ENCODE measurements at places on chromosomes 5 and 9. TPM values are rescaled to one million over a fixed set of nuclear protein-coding genes. Genes with fewer than 3 reads are reported as not detected.

The LRRC26 gene
- total RNA-seq: not detected

The ZNF608 gene
- total RNA-seq: 5.0 TPM

The PNPLA7 gene
- total RNA-seq: 17.7 TPM

The TARS1 gene
- 51.9 TPM for total RNA-seq

The TMEM215 gene
- total RNA-seq: not detected

The SLC25A2 gene
- total RNA-seq: 0.25 TPM

The LIFR gene
- total RNA-seq: 21.9 TPM

The MEF2C gene
- 5.1 TPM for total RNA-seq

The PCDHGC4 gene
- 0.65 TPM for total RNA-seq

The PDLIM4 gene
- total RNA-seq: 0.88 TPM

The PCAT7 gene
- total RNA-seq: 2.2 TPM

The MORN5 gene
- not detected for total RNA-seq
